ENCODE measurements at places on chromosomes 7 and 10. TPM values are rescaled to one million over a fixed set of nuclear protein-coding genes. Genes with fewer than 3 reads are reported as not detected.

DNA sequence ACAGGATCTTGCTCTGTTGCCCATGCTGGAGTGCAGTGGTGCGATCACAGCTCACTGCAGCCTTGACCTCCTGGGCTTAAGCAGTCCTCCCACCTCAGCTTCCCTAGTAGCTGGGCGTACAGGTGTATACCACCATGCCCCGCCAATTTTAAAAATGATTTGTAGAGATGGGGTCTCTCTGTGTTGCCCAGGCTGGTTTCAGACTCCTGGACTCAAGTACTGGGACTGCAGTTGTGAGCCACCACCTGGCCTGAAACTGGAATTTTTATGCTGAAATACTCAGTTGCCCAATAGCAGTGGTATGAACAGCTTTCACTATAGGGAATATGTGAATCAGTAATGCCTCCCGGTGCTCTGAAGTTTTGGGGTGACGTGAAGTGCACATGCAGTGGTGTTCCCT is 7.6 kb downstream of the ZRANB1 start:
- DNase-seq: no peak

GRCh38 chr7:44750921-44751571 is 2.4 kb downstream of the ZMIZ2 start:
- no peak for DNase-seq

DNA sequence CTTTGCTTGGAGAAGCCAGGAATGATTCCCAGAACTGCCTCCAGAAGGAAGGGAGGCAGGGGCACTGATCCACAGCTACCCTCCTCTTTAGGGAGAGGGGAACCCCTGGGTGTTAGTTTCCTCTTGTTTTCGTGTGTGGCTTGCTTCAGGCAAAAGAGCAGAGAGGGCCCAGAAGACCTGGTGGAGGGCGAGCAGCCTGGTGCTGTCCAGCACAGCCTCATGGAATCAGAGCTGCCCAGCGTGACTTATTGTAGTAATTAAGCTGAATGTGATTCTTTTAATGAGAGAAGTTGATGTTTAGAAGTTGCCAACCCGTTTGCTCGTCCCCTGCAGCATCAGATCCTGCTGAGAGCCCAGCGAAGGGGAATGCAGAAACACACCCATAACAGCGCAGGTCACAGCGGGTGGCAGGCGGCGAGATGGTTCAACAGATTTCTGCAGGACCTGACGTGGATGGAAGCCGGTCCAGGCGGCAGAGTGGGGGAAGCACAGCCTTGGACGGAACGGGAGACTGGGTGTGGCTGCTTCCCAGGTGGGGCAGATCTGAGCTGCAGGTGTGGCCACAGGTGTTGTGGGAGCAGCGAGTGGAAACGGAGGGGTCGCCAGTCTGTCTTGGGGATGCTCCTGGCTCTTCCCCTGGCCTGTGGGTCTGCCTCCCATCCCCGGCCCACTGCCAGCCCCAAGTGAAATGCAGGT is 53.7 kb upstream of the SHH start:
- DNase-seq: no peak

DNA sequence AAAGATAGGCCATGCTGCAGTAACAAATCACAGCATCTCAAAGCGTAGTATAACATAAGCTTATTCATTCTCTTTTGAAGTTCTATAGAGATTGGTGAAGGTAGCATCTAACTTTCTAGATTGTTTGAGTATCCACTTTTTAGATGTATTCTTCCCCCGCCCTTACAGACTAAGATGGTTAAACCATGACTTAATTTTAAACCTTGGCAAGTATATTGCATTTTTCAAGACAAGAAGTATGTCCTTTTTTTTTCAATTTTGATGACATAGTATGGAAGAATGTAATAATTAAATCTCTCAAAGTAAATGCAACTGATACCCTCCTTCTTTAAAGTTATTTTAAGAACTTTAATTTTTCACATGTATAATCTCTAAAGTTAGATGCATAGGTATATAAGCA is 190.0 kb downstream of the KCND2 start:
- no peak for DNase-seq

The ARPC1B gene
- 477 TPM for total RNA-seq

DNA sequence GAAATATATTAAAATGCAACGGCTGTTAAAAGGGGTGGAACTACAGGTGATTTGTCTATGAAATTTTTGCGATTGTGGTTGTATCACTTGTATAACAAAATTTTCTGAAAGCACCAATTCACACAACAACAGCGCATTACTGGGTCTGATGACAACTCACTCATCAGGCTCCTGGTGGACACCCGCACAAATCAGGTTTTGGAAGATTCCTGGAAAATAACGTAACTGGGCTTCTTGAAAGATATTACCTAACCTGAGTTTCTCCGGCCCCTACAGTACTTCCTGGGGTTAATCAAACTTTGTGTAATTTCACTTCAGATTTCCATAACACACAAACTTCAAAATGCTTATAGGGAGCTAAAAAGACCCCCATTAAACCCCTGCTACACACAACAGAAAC is 7.6 kb downstream of the SNX8 start:
- DNase-seq: no peak

DNA sequence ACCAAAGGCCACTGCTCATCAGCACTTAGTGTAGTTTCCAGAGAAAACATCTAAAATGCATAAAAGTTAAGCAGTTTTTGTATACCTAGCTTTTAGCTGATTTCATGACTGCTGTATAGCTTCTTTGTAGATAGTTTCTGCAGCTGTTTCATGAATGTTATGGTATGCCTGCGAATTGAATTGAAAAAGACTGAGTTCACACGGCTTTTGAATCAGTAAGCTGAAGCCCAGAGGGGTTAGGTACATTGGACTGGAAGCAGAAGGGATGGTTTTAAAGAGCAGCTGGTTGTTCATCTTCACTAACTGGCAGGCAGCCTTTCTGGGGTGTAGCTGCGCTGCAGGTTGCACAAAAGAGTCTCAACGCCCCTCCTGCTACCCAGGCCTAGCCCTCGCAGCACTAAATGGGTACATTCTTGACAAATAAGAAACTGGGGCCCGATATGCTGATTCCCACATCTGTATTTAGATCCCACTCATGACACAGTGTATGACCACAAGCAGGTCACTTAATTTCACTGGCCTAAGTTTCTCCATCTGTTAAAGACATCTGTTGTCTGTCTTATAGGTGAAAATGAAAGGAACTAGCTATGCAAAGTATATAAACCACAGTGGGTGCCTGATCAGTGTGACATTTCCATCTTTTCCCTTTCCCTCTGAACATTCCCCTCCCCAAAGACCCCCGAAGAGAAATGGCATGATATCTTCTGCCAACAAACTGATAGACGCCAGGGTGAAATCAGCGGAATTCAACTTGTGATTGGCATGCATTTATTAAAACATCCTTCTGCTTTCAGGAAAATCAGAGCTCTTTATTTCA is 85.9 kb upstream of the AGBL3 start:
- no peak for DNase-seq

GRCh38 chr10:77959384-77959783 is 32.8 kb upstream of the DLG5 start:
- no peak for DNase-seq

DNA sequence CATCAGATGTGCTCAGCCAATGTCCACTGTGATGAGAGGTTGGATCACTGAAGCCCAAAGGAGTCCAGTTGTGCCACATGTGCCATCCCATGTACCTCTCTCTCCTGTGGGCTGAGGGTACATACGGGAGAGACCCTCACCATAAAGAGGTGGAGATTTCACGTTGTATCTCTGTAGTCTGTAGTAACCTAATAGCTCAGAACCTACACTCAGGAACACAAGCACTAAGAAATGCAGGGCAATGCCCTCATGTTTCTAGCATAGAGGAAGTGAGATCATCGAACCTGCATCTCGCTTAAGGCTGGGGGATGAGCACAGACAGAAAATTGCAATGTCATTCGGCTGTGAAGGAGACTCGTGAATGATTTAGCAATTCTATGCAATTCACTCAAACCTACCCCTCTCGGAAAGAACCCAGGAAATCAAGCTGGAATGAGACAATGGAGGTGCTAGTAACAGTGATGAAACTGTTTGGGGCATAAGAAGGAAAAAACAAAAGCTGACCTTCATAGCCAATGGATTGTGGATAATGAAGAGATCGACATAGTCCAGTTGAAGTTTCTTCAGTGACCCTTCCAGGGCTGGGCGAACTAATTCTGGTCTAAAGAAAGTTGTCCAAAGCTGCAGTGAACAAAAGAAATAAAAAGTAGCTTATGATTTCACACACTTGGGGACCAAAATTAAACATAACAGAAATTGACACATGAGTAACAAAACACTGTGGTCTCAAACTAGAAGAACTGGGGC is 80.3 kb upstream of the UCN3 start:
- peak; percentile 63 for DNase-seq
